ENCODE measurements at places on chromosomes 13 and 19.
A peak's percentile ranks its signal among the peaks of the same experiment; 100 is the strongest.

- no peak for DNase-seq
Observed at GRCh38 chr13:50539791-50540530, 303.5 kb downstream of the DLEU7 start.

GRCh38 chr13:111920306-111920931 lies 146.5 kb upstream of the SOX1 start:
- DNase-seq = no peak

DNA sequence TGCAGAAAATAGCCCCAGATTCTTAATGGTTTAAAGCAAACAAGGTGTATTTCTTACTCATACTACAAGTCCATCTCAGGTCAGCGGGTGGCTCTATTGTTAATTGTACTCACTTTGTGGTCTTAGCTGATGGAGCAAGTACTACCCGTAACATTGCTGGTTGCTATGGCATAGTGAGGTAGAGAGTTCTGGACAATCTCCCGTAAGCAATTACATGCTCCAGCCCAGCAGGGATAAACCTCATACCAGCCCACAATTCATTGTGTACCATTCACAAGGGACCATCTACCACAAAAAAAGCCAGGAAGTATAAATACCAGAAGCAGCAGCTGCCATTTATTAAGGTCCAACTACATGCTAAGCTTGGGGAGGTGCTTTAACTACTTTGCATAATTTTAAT lies 167.1 kb downstream of the PCDH9 start:
- no peak for DNase-seq

- DNase-seq = no peak
Observed at GRCh38 chr19:30167206-30167868, 204.8 kb upstream of the ZNF536 start.

- peak; percentile 6 for DNase-seq
Observed at GRCh38 chr13:36453516-36453915, 21.2 kb downstream of the CCNA1 start.

DNA sequence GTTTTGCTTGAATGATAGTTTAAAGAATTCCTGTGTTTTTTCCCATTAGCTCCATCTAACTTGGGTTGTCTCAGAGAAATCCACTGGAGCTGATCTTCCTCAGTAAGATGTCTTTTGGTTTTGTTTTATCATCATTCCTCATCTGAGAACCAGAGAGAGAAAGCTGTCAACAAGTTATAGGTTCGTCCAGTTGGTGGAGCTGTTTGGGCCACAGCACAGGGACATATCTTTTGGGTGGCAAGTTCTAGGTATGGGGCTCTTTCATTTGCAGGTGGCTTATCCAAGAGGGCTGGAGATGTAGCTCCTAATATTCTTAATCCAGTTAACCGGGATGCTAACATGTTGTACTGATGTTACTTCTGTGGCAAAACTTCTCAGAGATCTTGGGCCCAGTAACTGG lies 174.2 kb downstream of the KCNRG start:
- DNase-seq = no peak

DNA sequence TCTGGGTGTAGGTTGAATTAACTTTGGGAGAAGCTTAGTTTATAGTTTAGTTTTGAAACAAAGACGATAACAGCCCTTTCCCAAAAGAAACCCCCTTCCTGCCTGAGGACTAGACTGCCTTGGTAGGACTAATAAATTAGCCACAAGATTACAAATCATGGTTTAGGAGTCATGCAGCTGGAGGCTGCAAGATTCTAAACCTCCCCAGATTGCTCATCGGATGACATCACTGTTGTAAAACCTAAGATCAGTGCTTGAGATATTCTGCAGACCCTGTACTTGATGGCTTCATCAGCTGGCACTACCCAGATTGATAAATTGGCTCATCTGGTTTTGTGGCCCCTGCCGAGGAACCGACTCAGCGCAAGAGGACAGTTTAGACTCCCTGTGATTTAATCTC lies 35.9 kb upstream of the MPHOSPH8 start:
- DNase-seq = peak; percentile 77

DNA sequence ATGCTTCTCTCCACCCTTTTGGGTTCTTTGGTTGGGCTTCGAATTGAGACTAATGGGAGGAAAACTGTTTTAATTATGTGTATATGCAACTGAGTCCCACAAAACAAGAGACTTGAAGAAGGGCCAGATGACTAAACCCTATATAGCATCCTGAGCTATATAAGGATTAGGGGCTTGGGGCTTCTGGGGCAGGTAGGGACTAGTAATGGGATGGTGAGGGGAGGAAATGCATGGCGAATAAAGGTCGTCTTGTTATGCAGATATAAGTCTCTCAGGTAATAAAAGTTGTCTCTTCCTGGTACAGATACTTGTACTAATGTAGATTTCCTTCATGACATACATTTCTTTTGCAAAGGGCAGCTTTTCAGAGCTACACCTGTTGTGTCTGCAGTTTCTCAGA lies 2.8 kb upstream of the SLC7A9 start:
- no peak for DNase-seq

DNA sequence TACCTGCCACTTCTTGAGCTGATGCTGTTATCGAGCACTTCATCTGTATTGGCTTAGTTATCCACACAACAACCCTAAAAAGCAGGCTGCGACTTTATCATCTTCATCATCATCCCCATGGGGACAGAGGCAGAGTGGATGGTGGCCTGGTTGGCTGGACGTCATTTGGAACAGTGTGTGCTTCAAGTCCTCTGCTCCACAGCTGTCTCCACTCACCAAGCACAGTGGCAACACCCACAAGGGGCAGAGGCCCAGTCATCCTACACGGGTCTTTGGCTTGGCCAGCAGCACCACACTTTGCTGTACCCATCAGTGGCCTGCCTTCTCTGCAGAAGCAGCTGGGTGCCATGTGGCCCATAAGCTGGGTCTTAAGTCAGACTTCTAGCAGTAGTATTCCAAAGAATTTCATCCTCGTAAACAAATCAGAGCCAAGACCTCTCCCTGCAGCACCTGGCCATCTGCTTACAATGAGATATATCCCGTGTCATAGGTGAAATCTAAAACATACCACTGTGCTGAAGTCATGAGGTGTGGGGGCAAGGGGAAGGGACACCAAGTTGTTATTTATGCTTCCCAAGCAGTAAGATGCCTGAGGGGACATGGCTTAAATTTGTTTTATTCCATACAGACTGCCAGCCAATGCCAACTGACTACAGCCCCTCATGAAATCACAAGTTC lies 47.9 kb upstream of the EPHX3 start:
- DNase-seq = no peak

- DNase-seq = no peak
Observed at GRCh38 chr19:56838024-56838908, 2.3 kb downstream of the PEG3 start.

DNA sequence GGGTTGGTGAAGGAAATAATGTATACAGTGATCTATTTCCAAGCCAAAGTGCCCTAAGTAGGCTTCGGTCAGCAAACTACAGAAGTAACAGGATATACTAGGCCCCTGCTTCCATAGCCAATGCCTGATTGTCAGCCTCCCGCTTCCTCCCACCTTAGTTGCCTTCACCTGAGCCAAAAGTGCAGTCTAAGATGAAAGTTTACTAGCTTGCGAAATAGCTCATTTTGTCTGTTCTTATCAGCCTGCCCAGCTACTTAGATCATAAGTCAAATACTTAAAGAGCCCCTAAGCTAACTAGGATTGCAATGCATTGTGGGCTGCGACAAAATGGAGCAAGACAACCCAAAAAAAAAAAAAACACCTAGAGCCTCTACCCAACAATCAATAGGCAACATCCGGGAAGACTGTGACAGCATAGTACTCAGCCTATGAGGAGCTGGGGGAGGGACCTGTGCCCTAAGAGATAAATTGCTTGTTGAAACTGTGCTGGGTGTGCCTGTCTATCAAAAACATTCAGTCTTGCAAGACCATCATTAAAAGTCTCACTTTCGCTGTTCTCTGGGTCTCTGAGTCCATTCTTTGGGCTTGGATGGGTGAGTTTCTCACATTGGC lies 454.7 kb upstream of the TSHZ3 start:
- DNase-seq = no peak

DNA sequence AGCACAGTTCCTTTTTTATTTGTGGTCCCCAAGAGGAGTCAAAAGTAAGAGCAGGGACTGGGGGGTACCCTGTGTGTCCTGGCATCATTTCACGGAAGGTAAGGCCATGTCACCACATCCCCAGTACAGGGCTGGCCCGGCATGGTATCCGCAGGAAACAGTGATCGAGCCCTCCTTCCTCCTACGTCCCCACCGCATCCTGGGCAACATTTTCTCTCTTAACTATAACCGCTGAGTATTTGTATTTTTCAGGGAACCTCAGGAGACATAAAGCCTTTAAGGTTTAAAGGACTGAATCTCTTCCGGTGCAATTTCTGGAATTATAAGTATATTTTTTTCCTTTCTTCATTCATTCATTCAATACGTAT lies 13.6 kb upstream of the LATS2 start:
- no peak for DNase-seq

DNA sequence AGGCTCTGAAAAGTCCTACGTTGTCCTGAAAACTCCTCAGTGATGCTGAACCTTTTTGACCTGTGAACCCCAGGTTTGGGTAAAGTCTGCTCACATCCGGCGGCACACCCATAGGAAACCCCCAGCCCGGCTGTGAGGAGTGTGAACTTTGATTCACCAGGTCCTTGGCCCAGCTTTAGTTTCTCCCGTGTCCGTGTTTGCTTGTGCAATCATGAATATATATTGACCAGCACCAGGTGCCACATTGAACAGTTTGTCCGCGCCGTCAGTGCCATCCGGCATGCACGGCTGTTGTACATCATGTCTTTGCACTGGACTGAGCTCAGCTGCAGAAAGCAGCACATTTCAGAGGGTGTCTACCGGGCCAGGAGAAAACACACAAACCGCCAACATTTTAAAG lies 45.3 kb downstream of the NFIC start:
- DNase-seq = no peak

DNA sequence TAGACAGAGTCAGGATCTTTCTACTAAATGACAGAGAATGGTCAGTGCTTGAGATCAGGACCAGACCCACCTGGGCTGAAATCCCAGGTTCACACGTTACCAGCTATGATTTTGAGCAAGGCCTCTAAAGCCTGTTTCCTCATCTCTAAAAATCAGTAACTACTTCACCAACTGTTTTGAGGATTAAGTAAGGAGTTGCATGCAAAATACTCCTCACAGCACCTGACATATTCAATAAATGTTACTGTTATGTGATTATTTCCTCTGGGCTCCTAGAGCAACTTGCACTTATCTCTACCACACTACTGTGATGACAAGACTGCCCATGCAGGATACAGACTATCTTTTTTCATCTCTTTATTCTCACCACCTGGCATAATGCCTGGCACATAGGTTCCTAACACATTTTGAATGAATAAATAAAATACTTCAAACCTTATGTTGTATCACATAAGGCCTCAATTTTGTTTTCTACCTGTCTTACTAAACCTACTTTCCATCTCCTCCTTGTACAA lies 1.8 kb downstream of the KATNAL1 start:
- no peak for DNase-seq

GRCh38 chr19:38020311-38020710 lies 113.3 kb downstream of the SIPA1L3 start:
- no peak for DNase-seq

- peak; percentile 84 for DNase-seq
Observed at GRCh38 chr13:48769107-48769704, 115.5 kb downstream of the CYSLTR2 start.

DNA sequence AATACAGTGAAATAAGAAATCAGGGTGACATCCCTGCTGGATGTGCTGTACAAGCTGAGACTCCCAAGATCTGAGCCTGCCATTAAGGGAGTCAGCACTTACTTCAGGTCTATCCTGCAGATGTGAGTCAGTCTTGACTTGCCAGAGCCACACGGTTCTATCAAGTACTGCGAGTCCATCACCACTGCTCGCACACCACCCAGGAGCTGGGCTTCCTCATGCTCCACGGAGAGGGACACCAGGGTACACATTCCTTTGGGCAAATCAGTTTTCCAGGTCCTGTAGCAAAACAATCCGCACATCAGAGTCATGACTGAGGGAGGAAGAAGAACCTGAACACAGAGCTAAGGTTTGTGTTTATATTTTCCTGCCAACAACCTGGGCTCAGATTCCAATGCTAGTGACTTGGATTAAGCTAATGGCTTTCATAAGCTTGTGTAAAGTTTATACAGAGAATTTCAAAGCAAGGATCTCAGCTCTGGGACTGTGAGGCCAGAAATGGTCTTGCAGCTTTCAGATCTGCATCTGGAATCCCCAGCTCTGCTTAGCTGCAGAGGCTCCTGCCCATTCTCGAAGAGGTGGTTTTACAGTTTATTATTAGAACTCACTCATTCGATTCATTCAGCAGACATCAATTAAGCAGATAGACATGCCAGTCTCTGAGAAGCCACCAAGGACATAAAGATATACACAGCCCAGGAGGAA lies 90.6 kb downstream of the KL start:
- no peak for DNase-seq

GRCh38 chr13:101846701-101847100 lies 394.2 kb downstream of the ITGBL1 start:
- no peak for DNase-seq

GRCh38 chr19:17557466-17557865 lies 2.0 kb downstream of the COLGALT1 start:
- no peak for DNase-seq

DNA sequence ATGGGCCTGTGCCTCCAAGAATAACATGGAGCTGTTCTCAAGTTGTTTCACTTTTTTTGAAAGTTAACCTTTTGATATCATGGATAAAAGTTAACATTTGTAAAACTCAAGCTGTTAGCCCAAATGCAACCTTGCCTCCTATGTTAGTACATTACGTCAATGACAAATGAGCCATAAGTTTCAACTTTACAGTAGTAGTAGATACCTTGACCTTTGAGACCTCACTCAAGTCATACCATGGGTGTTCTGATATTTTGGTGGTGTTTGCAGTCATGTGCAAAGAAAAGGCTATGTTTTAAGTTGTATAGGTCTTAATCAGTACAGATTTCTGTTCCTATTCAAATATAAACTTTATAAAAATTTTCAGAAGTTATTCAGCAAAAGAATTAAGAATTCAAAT lies 539.2 kb downstream of the GPC6 start:
- DNase-seq = no peak

DNA sequence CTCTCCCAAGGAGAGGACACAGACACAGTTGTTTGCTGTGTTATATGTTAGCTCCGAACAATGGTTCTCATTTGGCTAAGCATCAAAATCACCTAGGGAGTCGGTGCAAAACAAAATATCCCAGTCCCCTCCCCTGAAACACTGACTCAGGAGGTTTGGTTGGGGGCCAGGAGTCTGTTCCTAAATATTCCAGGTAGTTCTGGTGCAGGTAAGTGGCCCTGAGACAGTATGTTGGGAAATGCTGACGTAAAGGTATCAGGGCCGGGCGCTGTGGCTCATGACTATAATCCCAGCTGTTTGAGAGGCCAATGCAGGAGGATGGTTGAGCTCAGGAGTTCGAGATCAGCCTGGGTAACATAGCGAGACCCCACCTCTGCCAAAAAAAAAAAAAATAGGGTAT lies 2.3 kb upstream of the MAP2K7 start:
- DNase-seq = no peak

- DNase-seq = no peak
Observed at GRCh38 chr13:59034198-59034597, 1129.5 kb downstream of the DIAPH3 start.

GRCh38 chr13:75689686-75690085 lies 53.6 kb downstream of the LMO7 start:
- DNase-seq = no peak

GRCh38 chr13:46894568-46894967 lies 2.3 kb downstream of the HTR2A start:
- DNase-seq = no peak
